ENCODE measurements at places on chromosomes 16 and 17. TPM values are rescaled to one million over a fixed set of nuclear protein-coding genes. Genes with fewer than 3 reads are reported as not detected.

- peak; percentile 15 for DNase-seq
These were observed 65.0 kb downstream of the MPRIP start for GRCh38 chr17:17107281-17107680.

GRCh38 chr16:83806036-83806435, 1.7 kb upstream of the HSBP1 start:
- DNase-seq: no peak

- DNase-seq: no peak
These were observed 68.9 kb downstream of the JPH3 start for GRCh38 chr16:87671221-87671620.

DNA sequence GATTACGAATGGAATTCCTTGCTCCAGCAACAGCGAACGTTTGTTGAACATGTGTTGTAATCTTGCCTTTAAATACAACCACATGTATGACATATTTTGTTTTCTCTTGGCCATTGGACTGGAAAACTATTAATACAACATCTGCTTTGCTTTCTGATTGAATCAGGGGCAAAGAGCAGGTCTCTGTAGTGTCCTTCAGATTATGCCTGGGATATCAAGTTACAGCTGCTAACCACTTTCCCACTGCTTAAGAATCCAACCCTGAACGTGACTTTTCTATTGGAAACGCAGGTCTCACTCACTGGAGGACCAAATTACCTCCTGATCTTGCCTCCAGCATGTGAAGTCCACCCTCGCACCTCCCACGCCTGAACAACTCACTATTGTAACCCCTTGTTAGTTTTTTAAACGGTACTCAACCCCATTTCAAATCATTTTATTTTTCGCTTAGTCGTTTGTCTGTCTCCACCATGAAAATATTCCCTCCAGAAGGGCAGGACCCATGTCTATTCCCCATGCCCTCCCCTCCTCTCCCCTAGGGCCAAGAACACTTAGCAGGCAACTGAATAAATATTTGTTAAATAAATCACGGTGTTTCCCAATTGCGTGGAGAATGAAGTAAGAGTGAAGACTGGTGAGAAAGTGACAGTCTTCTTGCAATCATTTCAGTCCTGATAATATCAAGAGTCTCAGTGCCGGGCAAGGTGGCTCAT, 57.4 kb upstream of the MRTFB start:
- DNase-seq: no peak

DNA sequence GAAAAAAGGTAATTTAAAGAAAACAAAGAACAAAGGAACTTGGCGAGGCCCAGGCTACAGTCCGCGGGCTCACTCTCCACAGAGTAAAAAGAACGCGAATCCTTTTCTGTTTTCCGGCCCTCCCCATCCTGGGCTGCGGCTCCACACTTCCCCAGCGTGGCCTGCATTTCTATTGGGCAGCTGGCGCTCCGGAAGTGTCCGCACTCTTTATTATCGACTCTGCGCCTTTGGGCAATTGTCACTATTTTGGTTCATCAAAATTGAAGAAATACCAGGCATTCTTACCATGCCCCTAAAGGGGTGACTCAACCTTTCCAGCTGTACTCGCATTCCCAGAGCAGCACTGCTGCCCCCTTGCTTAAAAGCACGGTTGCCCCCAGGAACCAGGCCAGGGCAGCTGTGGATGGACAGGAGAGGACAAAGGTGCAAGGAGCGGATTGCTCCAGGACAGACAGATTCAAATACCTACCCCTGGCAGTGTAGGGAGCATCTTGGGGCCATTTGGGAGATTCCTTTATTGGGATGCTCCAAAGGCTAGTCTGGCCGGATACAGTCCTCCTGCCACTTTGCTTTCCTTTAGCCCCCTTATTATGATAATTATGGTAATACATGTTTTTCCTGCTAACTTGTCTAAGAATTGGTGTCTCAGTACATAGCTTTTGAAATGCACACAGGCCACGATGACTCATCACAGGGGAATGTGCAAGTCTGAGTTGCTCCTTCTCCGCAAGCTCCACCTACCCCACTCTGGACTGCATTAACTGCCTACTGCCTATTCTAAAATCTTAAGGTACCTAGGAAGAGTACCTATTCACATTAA, 985 bp upstream of the SLFN12 start:
- DNase-seq: peak; percentile 56

GRCh38 chr16:69820926-69821541, 58.9 kb downstream of the WWP2 start:
- no peak for DNase-seq

ARL17B gene
- 17.8 TPM for total RNA-seq

SLC5A11 gene
- 0.14 TPM for total RNA-seq

CTRB1 gene
- not detected for total RNA-seq

BCL6B gene
- 13.7 TPM for total RNA-seq

RAB26 gene
- 1.7 TPM for total RNA-seq

RBFOX1 gene
- total RNA-seq: 71.8 TPM

SERPINF2 gene
- total RNA-seq: 0.33 TPM

Measured in left ventricle myocardium inferior (tissue), 1 donor.